ENCODE measurements at places on chromosomes 2 and 18.

GRCh38 chr2:106219813-106220212 lies 25.7 kb upstream of the UXS1 start:
- DNase-seq, result no peak

DNA sequence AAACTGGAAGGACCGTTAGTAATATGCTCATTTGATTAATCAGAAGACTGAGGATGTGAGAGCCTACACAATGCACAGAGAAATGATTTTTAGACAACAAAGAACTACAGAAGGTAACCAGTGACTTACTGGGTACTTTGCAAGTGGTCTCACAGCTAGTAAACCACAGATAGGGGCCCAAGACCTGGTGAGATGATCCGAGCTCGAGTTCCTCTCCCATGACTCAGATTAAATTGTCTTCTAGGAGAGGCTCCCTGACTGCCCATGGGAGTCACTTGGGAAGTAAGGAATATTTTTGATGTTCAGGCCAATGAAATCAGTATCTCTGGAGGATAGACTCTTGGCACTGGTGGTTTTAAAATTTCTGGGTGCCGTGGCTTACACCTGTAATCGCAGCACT lies 220.2 kb downstream of the CLIP4 start:
- no peak for DNase-seq

DNA sequence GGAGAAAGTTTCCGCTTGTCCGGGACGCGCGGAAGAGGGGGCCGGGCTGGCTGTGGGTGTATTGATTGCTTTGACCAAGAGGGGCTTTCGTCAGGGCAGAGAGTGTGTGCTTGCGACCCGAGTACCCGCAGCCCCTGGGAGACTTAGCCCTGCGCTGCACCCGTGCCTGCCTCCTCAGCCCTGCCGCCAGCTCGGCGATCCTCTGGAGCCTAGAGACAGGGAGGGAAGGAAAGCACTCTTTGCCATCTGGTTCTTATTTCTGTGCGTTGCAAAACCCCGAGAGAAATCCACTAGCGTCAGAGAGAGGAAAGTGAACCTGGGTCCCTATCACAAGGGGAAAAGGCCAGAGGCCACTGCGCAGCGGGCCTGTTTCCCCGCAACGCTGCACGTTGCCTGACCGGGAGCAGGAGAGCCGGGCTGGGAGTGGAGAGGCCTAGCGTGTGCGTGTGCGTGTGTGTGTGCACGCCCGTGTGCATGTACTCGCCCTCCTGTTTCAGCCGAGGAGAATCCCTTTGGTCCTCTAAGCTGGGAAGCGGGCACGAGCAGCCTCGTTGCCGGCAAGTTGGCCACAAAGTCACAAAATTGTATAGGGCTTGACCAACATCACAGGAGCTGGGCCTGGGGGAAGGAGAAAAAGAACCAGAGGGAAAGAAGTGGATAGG lies 1.7 kb downstream of the SIX3 start:
- DNase-seq, result no peak

- no peak for DNase-seq
These were observed 73.2 kb downstream of the COL3A1 start for GRCh38 chr2:189047171-189047888.

- no peak for DNase-seq
These were observed 1.8 kb downstream of the PRKCE start for GRCh38 chr2:45653122-45653913.

DNA sequence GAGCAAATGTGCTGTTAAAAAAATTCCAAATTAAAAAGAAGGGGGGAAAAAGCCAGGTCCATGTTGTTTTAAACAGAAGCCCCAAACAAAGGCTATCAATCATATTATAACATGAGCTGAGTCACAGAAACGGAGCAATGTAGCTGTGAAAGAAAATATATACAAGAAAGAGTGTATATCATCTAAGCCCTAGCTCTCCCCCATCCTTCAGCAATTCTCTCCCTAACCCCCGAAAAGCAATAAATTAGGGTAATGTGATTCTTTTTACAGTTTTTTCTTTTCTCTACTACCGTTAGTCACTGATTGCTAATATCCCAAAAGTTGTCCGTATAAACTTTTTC lies 25.3 kb downstream of the FEZ2 start:
- DNase-seq, result no peak

DNA sequence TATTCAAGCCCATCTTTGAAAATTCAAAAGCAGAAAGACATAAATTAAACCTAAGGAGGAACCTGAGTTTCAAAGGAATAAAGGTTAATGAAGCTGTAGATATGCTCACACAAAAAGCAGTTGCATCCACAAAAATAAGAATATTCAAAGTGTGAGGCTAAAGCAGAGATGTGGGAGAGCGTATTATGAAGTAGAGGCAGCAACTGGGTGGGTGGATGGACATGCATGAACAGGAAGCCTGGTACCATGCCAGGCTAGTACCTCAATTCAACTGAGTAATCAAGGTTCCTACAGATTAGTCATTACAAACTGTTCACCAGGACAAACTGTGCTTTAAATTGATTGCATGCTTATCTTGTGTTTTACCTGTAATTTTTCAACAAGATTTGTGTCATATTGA lies 330.0 kb upstream of the PKDCC start:
- DNase-seq, result no peak

GRCh38 chr2:97935719-97936161 lies 60.0 kb downstream of the TMEM131 start:
- no peak for DNase-seq

DNA sequence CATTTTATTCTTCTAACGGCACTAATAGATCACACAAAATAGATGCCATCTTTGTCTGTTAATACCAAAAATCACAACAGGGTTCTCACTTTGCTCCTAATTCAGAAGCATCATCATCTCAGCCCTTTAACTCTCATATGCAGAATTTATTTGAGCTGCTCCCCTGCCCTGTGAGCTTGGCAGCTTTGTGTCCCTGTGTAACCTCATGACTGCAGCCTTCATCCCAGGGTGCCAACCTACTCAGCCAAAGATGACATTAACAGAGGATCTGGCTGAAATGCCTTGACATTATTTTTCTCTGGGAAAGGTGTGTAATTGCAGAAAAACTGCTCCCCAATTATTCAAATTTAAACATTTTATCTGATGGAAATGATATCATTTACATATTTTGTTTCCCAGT lies 319.4 kb downstream of the NRXN1 start:
- no peak for DNase-seq

DNA sequence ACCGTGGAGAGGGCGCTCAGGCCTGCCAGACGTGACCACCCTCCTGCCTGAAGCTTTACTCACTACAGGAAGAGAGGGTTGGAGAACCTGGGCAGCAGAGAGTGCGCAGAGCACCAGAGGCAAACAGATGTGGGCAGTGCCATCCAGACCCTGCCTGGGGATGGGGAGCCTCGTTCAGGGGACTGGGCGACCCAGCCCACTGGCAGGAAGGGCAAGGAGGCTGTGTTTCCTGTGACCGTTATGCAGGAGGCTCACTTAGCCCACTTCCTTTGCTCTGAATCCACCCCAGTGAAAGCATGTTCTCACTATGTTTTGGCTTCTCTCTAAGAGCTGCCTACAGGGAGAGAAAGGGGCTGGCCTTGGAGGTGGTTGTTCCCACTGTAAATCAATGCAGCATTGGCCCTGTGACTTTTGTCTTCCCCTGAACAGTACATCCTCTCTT lies 23.0 kb upstream of the ACKR3 start:
- DNase-seq, result peak; percentile 51

- DNase-seq, result no peak
These were observed 301.3 kb upstream of the ID2 start for GRCh38 chr2:8380566-8380965.

DNA sequence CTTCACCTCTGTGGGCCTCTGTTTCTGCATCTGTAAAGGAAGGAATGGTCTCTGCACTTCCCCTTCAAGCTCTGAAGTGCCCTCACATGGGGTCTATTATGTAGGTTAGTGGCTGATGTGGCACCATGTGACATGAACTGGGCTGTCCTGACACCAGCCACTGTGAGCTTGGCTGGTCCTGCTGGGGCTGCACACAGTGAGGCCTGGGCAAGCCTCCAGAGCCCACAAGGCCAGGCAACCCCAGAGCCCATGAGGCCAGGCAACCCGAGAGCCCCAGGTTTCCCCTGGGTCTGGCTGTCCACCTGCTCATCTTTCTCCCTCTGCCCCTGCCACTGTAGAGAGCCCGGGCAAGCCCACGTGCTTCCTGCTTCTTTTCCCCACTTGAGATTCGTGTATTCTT lies 150.1 kb upstream of the SMAD2 start:
- no peak for DNase-seq

- no peak for DNase-seq
These were observed 2082.3 kb upstream of the CELF4 start for GRCh38 chr18:39647627-39648534.

GRCh38 chr2:166519391-166519962 lies 25.4 kb upstream of the SCN7A start:
- no peak for DNase-seq

GRCh38 chr2:23495661-23496114 lies 110.7 kb downstream of the KLHL29 start:
- no peak for DNase-seq

- no peak for DNase-seq
These were observed 7.2 kb upstream of the CRYGB start for GRCh38 chr2:208153156-208153555.

GRCh38 chr18:42640160-42640559 lies 475.3 kb downstream of the RIT2 start:
- no peak for DNase-seq

DNA sequence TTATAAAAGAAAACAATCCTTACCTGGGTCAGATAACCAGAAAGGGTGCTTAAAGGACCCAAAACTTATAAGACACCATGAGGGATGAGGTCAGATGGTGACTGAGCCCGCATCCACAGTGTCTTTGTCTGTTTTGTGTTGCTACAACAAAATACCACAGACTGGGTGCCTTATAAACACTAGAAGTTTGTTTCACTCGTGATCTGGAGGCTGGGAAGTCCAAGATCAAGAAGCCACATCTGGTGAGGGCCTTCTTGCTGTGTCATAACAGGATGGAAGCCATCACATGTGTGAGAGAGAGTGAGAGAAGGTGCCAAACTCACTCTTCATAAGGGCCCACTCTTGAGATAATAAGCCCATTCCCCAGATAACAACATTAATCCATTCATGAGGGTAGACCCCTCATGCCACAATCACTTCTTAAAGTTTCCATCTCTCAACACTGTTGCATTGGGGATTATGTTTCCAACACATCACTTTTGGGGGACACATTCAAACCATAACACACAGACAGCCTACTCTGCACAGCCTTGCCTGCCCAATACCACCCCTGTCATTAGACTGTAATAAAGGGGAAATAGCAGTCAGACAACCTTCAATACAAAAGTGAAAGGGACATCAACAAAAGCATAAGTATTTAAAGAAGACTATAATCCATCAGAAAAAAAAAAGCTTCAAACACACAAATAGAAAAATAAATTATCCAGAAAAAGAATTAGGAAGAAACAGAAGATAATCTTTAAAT lies 249.8 kb downstream of the ANAPC1 start:
- no peak for DNase-seq

Data from naive thymus-derived CD8-positive, alpha-beta T cell (primary cell).